ENCODE measurements at places on chromosomes 5 and 9.

- no peak for DNase-seq
Observed at GRCh38 chr5:148953711-148954110, 109.2 kb downstream of the SH3TC2 start.

- DNase-seq = no peak
Observed at GRCh38 chr9:116064970-116065369, 88.6 kb upstream of the PAPPA start.

DNA sequence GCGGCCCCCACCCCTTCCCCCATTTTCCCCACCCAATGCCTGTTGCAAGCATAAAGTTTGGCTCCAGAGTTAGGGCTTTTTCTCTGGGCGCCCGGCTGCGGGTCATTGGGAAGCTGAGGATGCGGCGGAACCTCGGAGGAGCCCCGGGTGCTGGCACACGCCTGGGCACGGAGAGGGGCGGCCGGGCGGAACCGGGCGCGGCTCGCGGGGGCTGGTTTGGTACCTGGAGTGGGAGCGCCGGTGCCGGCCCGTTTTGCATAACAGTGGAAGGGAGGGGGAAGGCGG, 1.2 kb downstream of the PPARGC1B start:
- no peak for DNase-seq

DNA sequence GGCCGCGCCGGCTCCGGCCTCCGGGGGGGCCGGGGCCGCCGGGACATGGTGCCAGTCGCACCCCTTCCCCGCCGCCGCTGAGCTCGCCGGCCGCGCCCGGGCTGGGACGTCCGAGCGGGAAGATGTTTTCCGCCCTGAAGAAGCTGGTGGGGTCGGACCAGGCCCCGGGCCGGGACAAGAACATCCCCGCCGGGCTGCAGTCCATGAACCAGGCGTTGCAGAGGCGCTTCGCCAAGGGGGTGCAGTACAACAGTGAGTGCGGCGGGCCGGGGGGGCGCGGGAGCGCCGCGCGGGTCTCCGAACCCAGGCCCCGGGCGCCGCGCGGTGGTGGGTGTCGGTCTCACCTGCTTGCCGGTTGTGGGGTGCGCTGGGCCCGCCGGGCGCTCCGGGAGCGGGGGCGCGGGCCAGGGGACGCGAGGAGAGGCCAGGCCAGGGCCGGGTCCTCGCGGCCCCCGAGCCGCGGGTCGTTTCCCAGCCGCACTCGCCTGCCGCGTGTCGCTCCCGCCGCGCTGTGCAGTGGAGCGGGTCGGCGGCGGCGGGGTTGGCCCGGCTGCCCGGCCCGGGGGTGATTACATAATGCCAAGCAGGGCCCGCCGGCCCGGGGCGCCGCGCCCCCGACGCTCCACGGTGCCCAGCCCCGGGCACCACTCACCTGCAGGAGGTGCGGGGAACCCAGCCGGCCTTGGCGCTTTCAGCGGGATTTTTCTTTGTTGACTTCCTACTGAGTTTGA, 492 bp downstream of the RABL6 start:
- DNase-seq = peak; percentile 28

DNA sequence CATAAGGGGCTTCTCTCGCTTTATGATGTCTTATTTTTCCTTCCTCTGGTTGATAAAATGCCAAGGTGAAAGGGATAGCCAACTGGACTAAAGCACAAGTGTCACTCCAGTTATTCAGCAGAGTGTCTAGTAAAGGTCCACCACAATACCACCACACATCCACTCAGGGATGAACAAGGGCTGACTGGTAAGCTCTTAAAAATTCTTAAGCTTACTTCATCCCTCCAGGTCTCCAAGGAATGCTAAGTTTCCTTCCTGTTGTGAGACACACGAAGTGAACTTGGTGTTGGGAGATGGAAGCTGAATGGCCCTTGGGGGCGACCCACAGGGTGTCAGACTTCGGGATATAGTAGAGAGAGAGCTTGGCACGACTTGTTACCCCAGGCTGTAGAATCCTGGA, 3.2 kb upstream of the HMGCS1 start:
- no peak for DNase-seq

DNA sequence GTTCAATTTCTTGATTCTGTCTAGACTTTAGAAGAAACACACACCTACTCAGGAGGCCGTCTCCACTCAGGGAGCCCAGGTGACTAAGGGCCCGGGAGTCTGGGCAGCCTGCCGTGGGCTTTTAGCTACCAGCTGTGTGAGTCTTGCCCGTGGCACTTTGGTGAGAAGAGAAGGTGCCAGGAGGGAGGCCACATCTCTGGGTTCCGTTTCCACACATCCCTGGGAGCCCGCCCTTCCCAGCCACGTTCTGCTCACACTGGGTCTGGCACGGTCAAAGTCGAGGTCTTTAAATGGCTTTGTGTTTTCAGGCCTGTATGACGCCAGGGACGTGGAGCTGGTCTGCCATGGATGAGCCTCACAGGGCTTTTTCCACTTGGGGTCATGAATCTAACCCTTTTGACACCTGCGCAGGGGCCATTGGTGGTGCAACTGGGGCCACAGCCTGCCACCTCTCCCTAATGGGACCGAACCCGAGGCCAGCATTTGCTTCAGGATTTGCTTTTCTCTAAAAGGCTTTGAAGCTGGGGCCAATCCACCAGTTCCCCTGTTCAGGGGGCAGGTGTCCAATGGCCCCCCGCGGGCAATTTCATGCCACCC, 17.2 kb upstream of the FCN2 start:
- DNase-seq = no peak

GRCh38 chr9:90505695-90506094, 136.9 kb downstream of the DIRAS2 start:
- no peak for DNase-seq

DNA sequence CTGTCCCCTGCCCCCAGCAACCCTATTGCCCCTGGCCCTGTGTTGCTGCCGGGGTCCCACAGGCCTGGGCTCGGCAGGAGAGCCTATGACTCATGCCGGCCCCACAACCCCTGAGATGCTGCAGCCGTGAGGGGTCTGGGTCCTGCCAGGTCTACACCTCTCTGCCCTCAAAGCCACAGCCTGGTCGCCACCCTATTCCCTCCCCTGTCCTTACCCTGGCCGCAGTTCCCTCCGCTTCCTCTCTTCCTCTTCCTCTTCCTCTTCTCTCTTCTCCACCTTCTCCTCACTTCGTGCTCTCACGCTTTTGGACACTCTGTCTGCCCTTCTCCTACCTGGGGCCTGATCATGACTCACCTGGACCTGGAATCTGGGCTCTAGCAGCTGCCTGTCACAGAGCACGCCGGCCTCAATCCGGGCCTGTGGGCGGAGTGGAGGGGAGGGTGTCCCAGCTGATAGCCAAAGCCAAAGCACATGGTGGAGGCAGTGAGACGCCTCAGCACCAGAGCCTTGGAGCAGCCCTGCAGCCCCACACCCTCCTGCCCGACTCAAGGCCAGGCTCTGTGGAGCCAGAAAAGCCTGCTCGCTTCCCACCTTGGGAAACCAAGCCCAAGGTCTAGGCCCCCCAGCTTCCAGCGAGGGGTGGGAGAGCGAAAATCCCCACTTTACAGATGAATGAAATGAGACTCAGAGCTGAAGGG, 26.8 kb upstream of the CSF1R start:
- no peak for DNase-seq

All from activated CD4-positive, CD25-positive, alpha-beta regulatory T cell (primary cell).